ENCODE measurements at places on chromosomes 2 and 18. TPM values are rescaled to one million over a fixed set of nuclear protein-coding genes. Genes with fewer than 3 reads are reported as not detected.

- DNase-seq: no peak
Measured at GRCh38 chr2:48699348-48699930, 56.1 kb downstream of the LHCGR start.

Gene C18orf54
- 1.5 TPM for total RNA-seq

DNA sequence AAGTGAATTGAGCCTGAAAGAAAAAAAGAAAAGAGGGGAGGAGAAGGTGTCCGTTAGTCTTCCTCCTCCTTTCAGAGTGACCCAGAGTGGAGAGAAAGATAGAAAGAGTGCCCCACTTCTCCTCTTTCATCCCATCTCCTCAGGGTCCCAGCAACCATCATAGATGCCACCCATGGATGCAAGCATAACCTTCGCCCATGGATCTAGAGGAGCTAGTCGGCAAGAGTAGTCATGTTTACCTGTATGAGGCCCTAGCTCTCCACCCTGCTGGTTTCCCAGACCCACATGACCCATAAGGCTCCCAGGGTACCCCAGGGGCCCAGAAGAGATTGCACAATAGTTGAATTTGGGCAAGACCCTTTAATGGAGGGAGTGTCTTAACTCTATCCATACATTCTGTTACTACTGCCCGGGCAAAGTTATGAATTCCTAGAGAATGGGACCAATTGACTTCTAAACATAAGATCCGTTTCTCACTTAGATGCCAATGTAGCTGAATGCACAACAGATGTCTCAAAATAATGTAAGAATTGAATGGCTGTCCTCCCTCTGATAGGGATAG lies 56.1 kb upstream of the CDCA7 start:
- no peak for DNase-seq

DNA sequence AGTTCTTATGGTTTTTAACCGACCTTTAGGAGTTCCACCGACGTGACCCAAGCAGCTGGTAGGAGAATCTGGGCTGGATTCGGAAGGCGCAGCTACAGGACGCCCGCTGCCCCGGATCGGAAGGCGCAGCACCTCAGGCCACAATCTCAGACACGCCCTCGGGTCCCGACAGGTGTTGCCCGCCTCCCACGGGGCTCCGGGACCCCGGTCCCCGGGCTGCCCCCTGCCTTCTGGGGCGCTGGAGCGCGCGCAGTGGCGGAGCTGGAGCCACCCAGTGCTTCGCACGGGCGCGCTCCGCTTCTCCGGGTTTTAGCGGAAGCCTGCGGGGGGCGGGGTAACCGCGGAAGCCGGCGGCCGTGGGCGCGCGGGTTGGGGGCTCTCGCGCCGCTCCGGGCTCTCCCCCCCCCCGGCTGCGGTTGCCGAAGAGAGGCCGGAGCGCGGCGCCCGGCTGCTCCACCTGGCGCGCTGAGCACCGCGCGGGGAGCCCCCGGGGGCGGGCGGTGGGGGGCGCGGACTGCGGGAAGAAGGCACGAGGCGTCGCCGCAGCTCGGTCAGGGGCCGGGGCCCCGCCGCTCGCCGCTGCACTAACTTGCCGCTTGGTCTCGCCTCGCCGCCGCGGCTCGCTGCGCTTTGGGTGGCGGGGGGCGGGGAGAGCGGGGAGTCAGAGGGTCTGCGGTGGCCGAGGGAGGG lies 718.8 kb downstream of the DPP10 start:
- DNase-seq: peak; percentile 43

Gene GLI2
- total RNA-seq: 4.7 TPM

DNA sequence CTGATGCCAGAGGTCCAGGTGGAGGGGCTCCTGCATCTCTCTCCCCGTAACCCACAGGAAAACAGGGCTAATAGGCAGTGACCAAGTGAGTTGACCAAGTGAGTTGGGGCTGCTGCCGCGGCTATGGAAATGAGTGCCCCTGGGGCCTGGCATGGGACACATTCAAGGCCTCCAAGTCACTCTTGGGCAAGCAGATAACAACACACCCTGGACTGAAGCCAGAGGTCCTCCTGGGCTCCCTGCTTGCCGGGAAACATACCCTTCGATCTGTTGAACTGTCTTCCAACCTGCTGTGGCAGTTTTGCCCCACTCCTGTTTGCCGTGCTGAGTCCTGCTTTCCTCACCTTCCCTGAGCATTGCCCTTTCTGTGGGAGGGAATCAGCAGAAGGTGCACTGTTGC lies 89.2 kb downstream of the LIPG start:
- no peak for DNase-seq

DNA sequence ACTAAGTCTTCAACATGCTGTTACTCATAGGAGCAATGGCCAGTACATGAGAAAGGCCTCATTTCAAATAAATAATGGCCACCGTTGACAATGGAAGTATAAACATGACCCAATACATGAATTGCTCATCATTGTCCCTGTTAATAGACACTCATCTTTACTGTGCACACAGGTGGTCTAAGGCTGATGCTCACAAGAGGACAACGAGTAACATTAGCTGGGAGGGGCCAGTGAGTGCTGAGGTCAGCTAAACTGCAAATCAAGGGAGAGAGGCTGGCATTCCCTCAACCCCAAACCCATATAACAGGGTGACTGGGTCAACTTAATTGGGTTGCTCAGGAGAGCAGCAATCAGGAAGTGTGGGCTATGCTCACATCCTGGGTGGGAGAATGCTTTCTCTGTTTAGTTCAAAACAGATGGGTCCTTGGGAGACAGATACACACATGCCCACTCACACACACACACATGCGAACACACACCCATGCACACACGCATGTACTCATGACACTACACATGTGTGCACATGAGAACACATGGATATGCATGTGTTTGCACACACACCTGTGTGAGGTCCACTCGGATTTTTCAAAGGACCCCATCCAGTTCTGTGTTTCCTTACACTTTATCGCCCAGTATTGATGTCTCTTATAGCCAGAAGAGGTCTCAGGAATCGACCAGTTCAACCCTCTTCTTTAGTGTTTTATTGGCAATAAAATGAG lies 172.0 kb downstream of the INHBB start:
- no peak for DNase-seq

DNA sequence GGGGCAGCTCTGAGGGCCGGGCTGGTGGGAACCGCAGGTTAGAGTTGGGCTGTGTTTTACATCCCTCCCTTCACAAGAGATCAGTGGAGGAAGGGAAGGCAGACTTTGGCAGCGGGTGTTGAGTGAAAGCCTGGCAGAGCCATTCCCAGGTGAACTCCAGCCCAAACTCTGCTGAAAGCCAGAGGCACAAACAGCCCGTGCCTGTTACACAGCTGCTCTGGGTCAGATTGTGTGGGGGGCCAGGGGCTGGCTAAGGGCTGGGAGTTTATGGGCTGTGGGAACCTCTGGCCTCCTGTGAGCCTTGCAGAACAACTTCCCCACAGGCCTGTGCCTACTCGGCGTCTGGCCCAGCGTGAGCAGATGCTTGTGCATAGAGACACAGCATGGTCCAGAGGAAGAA lies 286.8 kb downstream of the CLIP4 start:
- no peak for DNase-seq

Gene LCLAT1
- total RNA-seq: 18.7 TPM

DNA sequence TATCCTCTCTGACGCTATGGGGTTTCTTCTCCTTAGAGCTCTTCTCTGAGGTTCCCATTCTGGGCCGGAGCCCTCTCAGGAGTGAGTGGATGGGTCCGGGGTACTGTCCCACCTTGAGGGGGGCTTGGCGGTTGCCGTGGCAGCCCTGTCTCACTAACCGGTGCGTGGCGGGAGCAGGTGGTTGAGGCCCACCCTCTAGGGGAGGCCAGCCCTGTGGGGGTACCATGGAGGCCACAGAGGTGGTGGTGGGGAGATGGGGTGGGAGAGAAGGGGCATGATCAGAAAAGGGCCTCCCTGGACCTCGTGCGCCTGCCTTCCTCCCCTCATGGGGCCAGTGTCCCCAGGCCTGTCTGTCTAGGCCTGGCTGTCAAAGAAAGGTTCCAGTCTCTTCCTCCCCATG lies 22.3 kb downstream of the IGFBP5 start:
- DNase-seq: peak; percentile 50

- no peak for DNase-seq
Measured at GRCh38 chr2:136032192-136032591, 46.8 kb upstream of the DARS1 start.

DNA sequence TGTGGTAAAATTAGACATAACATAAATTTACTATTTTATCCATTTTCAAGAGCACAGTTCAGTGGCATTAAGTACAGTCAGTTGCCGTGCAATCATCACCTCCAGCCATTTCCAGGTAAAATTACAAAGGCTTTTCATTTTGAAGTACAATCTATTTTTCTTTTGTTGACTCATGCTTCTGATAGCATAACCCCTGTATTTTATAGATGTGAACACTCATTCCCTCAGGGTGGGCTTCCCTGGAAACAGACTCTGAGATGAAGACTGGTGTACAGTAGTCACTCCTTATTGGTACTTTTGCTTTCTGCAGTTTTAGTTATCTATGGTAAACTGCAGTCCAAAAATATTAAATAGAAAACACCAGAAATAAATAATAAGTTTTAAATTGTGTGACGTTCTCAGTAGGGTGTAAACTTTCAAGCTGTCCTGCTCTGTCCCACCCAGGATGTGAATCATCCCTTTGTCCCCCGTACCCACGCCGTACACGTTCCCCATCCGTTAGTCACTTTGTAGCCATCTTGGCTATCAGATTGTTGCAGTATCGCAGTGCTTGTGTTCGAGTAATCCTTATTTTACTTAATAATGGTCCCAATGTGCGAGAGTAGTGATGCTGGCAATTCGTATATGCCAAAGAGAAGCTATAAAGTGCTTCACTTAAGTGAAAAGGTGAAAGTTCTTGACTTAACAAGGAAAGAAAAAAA lies 41.1 kb upstream of the NAB1 start:
- no peak for DNase-seq

- no peak for DNase-seq
Measured at GRCh38 chr2:15614545-15615300, 23.1 kb downstream of the DDX1 start.

DNA sequence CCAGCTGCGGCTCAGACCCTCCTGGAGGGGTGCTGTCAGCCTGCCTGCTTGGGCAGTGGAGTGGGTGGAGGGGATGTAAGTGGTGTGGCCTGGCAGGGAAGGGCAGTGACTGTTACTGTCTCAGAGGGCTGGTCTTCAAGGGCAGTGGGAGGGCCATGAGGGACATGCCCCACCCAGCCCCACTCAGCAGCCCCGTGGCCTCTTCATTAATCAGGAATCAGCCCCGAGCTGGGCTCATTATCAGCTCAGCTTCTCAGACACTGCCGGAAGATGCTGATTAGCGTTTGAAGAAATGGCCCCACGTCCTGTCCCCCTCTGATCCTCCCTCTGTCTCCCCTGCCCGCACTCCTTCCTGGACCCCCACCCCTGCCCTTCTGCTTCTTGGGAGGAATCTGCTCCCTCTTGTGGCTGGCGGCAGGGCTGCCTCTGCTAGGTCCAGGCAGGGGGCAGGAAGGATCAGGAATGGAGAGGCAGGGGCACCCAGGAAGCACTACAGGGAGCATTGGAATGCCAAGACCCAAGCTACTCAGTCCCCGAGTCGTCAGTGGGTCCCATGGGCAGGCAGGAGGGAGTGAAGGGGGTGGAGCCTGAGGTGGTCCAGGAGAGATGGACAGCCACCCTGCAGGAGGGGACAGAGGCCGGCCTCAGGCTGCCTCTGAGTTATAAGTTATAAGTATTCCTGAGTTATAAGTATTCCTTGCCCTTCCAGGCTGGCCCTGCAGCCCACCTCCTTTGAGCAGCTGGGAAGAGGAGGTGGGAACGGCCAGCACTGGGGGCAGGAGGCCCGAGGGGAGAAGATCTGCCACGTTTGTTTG lies 7.0 kb downstream of the ASIC4 start:
- DNase-seq: peak; percentile 77

- DNase-seq: peak; percentile 80
Measured at GRCh38 chr2:60463249-60463648, 90.2 kb downstream of the BCL11A start.

DNA sequence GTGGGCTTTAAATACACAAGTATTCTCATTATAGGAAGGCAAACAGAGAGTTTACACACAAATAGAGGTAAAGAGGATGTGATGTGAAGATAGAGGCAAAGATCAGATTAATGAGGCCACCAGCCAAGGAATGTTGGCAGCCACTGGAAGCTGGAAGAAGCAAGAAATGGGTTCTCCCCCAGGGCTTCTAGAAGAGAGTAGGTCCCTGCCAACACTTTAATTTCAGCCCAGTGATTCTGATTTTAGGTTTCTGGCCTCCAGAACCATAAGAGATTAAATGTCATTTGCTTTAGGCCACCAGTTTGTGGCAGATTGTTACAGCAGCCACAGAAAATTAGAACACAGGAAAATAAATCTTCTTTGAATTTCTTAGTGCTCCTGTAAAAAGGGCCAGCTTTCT lies 916.7 kb downstream of the CPS1 start:
- DNase-seq: no peak

GRCh38 chr2:65388051-65388531 lies 44.3 kb downstream of the SPRED2 start:
- DNase-seq: no peak

- DNase-seq: no peak
Measured at GRCh38 chr2:126827371-126827770, 71.3 kb upstream of the TEX51 start.

- no peak for DNase-seq
Measured at GRCh38 chr2:110770404-110770958, 38.1 kb downstream of the ACOXL start.

DNA sequence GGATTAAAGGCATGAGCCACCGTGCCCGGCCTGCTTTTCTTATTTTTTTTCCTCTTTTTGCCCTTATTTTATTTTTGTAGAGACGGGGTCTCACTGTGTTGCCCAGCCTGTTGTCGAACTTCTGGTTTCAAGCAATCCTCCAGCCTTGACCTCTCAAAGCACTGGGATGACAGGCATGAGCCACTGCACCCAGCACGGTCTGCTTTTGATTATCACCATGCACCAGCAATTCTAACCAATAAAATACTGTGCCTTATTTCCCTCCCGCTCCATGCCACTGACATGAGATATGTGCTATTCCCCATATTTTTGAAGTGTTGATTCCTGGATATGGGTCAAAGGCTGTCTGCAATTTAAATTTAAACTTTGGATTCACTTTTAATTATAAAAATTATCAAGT lies 42.9 kb downstream of the ACYP2 start:
- DNase-seq: no peak

Gene LAMA3
- total RNA-seq: 4.2 TPM

Gene ARHGEF4
- total RNA-seq: 3.4 TPM

- no peak for DNase-seq
Measured at GRCh38 chr18:36255072-36255698, 42.3 kb upstream of the FHOD3 start.

- no peak for DNase-seq
Measured at GRCh38 chr18:53411511-53411910, 813.0 kb downstream of the MBD2 start.

Gene REG3A
- not detected for total RNA-seq

- no peak for DNase-seq
Measured at GRCh38 chr2:85396531-85397470, 13.4 kb downstream of the CAPG start.

Gene SLC16A14
- 5.8 TPM for total RNA-seq

Gene KIF5C
- 3.3 TPM for total RNA-seq

DNA sequence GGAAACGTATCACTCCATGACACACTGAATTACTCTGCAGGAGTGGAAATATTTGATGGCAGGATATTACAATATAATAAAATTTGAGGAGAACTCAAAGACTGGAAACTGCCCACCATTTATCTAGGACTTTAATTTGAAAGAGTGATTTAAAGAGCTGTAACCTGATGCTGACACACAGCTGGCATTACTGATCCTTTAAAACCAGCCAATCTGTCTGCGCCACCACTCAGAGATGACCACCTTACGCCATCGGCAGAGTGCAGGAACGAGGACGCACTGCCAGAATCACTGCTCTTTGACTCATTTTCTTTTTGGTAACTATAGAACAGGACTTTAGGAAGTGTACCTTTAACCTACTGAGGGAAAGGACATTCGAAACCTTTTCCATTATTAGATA lies 114.1 kb downstream of the EPB41L3 start:
- no peak for DNase-seq

GRCh38 chr2:136075476-136075875 lies 42.5 kb downstream of the CXCR4 start:
- no peak for DNase-seq

Gene LIPG
- total RNA-seq: 0.26 TPM
